ENCODE measurements at places on chromosomes 1 and 21.

- no peak overlapping the region for H3K27ac ChIP-seq
- peaks cover 24% of the 10 kb centered on the region for H3K27me3 ChIP-seq
- no peaks in the 10 kb centered on the region for H3K36me3 ChIP-seq
- no peak for DNase-seq
- H3K4me3 ChIP-seq = no peak overlapping the region
- no peaks in the 10 kb centered on the region for H3K4me1 ChIP-seq
Observed at GRCh38 chr21:41678016-41678923, 88.6 kb downstream of the RIPK4 start.

- DNase-seq = no peak
- H3K36me3 ChIP-seq = no peaks in the 10 kb centered on the region
- H3K27ac ChIP-seq = no peak overlapping the region
- no peak overlapping the region for H3K4me3 ChIP-seq
- peaks cover 12% of the 10 kb centered on the region for H3K27me3 ChIP-seq
- H3K4me1 ChIP-seq = no peaks in the 10 kb centered on the region
Observed at GRCh38 chr1:55623311-55623710, 408.1 kb upstream of the USP24 start.

DNA sequence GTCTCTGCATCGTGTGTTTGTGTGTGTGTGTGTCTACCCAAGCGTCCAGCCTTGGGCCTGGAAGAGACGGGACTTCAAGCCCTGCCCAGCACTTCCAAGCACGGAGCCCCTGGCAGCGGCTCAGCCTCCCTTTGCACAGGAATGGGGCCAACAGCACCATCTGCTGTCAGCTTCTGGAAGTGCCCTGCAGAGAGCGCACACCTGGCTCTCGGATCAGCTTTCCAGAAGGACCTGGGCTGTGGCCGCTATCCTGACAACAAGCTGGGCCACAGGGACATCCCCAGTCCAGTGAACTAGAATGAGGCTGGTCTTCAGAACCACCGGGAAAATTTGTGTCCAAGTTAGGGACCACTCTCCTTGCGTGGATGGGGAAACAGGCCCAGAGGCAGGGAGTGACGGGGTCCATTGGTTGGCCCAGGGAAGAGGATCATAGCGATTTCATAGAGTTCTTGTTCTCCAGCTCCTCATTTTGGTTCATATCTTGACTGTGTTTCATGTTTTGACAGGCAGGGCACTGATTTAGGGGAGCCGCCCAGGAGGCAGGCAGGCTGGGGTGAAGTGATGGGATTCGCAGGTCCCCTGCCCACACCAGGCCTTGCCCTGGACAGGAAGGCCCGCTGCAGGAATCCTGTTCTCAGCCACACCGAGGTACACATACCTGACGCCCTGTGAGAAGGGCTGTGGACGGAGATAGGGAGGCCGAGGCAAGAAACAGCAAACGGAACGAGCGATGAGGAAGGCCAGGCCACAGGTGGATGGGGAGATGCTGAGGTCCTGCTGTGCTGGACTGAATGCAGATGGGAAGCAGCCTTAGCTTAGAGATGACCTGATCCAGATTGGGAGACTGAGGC is 38.4 kb downstream of the TAS1R2 start:
- DNase-seq = no peak
- peaks cover 43% of the 10 kb centered on the region for H3K27me3 ChIP-seq
- H3K4me3 ChIP-seq = no peak overlapping the region
- H3K36me3 ChIP-seq = no peaks in the 10 kb centered on the region
- no peaks in the 10 kb centered on the region for H3K4me1 ChIP-seq
- no peak overlapping the region for H3K27ac ChIP-seq

- H3K36me3 ChIP-seq = no peaks in the 10 kb centered on the region
- no peaks in the 10 kb centered on the region for H3K4me1 ChIP-seq
- H3K27me3 ChIP-seq = peaks cover 59% of the 10 kb centered on the region
- no peak for DNase-seq
- no peak overlapping the region for H3K4me3 ChIP-seq
Observed at GRCh38 chr1:156407344-156407743, 38.3 kb downstream of the RHBG start.

GRCh38 chr1:67942274-67942673 is 108.2 kb downstream of the DIRAS3 start:
- H3K4me3 ChIP-seq = no peak overlapping the region
- no peaks in the 10 kb centered on the region for H3K36me3 ChIP-seq
- DNase-seq = no peak
